T-cell (primary cell): ENCODE measurements at places on chromosomes 4 and X. TPM values are rescaled to one million over a fixed set of nuclear protein-coding genes. Genes with fewer than 3 reads are reported as not detected.
A peak's percentile ranks its signal among the peaks of the same experiment; 100 is the strongest.

DNA sequence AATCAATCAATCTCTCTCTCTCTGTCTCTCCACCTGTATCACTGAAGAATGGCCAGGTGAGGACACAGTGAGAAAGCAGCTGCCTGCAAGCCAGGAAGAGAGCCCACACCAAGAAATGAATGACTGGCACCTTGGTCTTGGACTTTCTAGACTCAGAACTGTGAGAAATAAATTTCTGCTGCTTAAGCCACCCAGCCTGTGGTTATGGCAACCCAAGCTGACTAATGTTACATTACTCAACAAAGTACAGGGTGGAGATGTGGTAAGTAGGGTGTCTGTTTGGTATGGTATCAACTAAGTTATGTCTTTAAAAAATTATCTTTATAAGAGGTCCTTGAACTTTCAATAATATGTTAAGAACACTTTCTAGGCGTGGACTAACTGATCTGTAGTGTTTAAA is 159.3 kb downstream of the EPHA5 start:
- DNase-seq = no peak

GRCh38 chr4:166498546-166498945 is 625.5 kb downstream of the TLL1 start:
- DNase-seq = no peak

DNA sequence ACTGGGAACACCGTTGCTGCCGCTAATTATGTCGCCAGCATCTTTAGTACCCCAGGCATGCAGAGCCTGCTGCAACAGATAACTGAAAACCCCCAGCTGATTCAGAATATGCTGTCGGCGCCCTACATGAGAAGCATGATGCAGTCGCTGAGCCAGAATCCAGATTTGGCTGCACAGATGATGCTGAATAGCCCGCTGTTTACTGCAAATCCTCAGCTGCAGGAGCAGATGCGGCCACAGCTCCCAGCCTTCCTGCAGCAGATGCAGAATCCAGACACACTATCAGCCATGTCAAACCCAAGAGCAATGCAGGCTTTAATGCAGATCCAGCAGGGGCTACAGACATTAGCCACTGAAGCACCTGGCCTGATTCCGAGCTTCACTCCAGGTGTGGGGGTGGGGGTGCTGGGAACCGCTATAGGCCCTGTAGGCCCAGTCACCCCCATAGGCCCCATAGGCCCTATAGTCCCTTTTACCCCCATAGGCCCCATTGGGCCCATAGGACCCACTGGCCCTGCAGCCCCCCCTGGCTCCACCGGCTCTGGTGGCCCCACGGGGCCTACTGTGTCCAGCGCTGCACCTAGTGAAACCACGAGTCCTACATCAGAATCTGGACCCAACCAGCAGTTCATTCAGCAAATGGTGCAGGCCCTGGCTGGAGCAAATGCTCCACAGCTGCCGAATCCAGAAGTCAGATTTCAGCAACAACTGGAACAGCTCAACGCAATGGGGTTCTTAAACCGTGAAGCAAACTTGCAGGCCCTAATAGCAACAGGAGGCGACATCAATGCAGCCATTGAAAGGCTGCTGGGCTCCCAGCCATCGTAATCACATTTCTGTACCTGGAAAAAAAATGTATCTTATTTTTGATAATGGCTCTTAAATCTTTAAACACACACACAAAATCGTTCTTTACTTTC is 1.8 kb downstream of the UBQLN2 start:
- DNase-seq = peak; percentile 0

Gene HMX1
- not detected for total RNA-seq

DNA sequence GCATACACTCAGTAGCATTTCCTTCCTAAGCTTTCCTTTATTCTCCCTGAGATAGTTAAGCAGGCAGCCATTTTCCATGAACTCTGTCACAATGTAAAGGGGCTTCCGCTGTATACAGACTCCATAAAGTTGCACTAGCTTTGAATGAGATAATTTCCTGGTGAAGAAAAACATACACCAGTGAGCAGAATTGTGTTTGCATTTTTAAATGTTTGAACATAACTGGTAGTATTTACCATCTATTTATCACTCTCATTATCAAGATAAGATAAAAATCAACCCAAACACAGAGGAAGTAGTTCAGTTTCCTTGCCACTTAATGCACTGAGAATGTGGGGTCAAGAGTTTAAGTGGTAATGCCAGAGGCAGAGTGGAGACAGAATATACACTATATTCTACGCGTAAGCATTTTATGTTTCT is 54.1 kb downstream of the TXK start:
- no peak for DNase-seq

DNA sequence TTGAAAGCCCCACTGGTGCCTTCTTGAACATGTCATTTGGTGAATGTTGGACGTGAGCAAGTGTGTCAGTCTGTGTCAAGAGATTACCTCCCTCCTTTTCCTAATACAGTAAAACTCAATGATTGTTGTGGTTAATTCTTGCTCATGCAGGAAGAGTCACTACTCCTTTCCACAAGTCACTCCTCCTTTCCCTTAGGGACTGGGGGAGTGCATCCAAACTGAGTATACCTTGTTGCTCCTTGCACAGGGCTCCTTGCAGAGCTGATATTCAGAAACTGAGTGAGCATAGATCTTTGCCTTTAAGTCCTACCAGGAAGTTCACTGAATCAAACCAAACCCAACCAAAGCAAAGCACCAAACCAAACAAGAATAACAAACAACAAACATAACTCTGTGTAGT is 63.9 kb downstream of the GPR50 start:
- DNase-seq = no peak

Gene PLP1
- total RNA-seq = not detected

GRCh38 chr4:124409044-124409443 is 303.5 kb downstream of the ANKRD50 start:
- DNase-seq = no peak

- DNase-seq = no peak
Observed at GRCh38 chrX:118566359-118566758, 70.7 kb downstream of the DOCK11 start.

GRCh38 chr4:152665691-152666395 is 14.0 kb downstream of the TMEM154 start:
- no peak for DNase-seq

Gene SPATA4
- not detected for total RNA-seq

- no peak for DNase-seq
Observed at GRCh38 chr4:183099537-183100297, 660 bp downstream of the WWC2 start.

DNA sequence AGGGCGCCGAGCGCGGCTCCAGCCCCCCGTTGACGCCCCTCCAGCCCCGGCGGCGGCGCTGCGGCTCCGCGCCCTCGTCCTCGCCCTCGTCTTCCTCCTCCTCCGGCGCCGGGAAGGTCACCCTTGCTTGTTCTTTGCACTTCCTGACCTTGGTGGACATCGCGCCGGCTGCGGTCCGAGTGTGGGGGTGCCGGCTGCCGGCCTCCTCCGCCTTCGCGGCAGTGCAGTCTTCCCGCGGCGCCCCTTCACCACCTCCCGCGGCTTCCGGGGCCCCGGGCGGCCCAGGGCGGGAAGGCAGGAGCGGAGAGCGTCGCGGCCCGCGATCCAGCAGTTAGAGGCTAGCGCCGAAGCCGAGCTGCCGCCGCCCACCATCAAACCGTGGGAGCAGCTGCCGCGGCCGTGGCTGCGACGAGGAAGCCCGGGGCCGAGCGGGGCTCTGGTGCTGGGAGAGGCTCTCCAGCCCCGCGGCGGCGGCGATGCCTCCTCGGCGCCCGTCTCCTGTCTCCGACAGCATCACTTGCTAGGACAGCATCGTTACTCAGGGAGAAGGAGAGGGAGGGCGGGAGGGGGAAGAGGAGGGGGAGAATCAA is at the start of gene TRPC3:
TRPC3 (minus strand) TSS at position 540 of the 590 bp plus-strand sequence; CDS start at position 160, 380 bp downstream.
- DNase-seq = peak; percentile 4

- DNase-seq = no peak
Observed at GRCh38 chr4:103085555-103086196, 9.1 kb upstream of the SLC9B2 start.

GRCh38 chr4:114398410-114398809 is 200.2 kb upstream of the UGT8 start:
- DNase-seq = no peak

- DNase-seq = no peak
Observed at GRCh38 chrX:16082470-16083085, 40.8 kb upstream of the GRPR start.

DNA sequence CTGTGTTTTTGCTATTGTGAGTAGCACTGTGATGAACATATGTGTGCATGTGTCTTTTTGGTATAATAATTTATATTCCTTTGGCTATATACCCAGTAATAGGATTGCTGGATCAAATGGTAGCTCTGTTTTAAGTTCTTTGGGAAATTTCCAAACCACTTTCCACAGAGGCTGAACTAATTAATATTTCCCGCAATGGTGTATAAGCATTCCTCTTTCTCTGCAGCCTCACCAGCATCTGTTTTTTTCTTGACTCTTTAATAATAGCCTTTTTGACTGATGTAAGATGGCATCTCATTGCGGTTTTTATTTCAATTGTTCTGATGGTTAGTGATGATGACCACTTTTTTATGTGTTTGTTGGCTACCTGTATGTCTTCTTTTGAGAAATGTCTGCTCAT is 247.7 kb upstream of the NDST3 start:
- DNase-seq = no peak

DNA sequence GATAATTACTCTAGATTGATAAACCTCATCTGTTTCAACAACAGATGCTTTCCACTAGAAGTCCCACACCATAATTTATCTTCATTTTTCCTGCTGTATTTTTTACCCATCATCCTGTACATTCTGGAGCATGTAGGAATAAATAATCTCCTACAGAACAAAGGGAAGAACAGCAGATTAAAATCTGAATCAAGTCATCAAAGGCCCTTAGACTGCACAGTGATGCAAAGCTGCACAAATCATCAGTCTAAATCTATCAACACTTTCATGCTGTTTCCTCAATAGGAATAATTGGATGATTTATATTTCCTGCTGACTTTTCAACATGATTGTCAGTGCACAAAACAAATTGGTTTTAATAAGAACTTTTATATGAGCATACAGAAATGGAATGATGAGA is 1143.9 kb downstream of the STIM2 start:
- no peak for DNase-seq

DNA sequence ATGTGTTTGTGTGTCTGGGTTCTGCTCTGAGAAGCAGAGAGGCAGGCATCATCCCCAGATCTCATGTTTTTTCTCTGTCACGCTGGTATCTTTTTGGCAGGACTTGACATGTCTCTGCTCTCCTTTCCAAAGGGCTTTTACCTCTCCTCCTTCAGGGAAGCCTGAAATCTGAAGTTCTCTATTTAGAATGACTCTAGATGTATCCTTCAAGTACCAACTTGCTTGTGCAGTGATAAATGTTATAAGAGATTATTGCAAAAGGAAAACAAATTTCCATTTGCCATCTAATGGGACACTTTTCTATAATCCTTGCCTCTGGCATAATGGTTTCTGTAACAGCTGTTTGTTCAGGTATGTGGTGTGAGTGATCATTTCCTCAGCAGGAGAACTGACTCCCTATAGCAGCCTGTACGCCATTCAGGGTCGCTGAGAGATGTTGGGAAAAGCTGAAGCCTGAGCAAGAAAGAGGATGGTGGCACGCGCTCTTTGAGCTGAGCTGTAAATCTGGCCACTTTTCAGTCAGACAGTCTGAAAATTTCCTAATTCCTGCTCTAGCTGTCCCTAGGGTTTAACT is 72.5 kb downstream of the CNGA2 start:
- no peak for DNase-seq

- no peak for DNase-seq
Observed at GRCh38 chr4:4727536-4727935, 131.9 kb upstream of the MSX1 start.

DNA sequence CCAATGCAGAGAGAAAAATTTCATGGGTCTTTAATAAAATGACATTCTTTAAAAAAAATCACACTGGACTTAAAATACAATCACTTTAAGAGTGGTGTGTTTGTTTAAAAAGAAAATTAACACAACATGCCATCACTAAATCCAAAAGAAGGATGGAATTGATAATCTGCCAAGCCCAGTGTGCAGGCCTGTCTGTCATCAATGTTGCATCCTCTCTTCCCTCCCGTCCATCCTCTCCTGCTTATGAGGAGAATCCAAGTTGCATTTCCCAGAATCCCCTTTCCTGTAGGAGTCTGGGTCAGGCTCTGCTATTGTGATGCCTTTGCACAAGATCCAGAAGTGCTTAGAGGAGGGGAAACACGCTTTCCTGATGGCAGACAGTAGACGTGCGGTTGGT is 169.4 kb downstream of the MID1 start:
- no peak for DNase-seq

GRCh38 chr4:8050555-8051206 is 107.9 kb downstream of the ABLIM2 start:
- DNase-seq = no peak

GRCh38 chr4:138401334-138401733 is 159.2 kb upstream of the SLC7A11 start:
- no peak for DNase-seq

DNA sequence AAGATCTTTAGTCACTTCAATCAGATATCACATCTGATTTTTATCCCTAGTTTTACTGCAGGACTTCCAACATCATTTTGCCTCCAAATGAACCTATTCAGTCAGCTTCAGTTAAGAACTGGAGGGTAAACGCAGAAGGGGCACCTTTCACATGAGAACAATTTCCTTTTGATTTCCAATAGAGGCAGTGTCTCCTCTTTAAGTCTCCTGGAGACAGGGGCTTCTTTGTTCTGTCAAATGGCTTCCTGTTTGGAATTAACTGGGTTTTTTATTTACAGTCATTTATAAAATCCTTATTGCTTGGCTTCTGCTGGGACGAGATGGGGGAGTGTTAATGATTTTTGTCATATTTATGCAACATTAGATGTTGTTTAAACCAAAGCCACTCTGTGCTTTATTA is 164.0 kb downstream of the STK32B start:
- DNase-seq = no peak

Gene TEX13D
- not detected for total RNA-seq

Gene SRPK3
- total RNA-seq = not detected

GRCh38 chr4:150938417-150938816 is 76.7 kb downstream of the LRBA start:
- DNase-seq = no peak

Gene ZCCHC18
- total RNA-seq = 10.3 TPM

GRCh38 chr4:37644962-37645361 is 41.2 kb downstream of the RELL1 start:
- no peak for DNase-seq

Gene NDUFA1
- 56.3 TPM for total RNA-seq
